Activated CD4-positive, alpha-beta T cell treated with anti-CD3 and anti-CD28 coated beads, Interleukin-10, Interleukin-2, amounts not matched to agents 100 ng/mL and 50 ng/mL, durations not matched to agents 16 hours and 8 hours (primary cell): ENCODE measurements at places on chromosomes 7 and 10.
A peak's percentile ranks its signal among the peaks of the same experiment; 100 is the strongest.

DNA sequence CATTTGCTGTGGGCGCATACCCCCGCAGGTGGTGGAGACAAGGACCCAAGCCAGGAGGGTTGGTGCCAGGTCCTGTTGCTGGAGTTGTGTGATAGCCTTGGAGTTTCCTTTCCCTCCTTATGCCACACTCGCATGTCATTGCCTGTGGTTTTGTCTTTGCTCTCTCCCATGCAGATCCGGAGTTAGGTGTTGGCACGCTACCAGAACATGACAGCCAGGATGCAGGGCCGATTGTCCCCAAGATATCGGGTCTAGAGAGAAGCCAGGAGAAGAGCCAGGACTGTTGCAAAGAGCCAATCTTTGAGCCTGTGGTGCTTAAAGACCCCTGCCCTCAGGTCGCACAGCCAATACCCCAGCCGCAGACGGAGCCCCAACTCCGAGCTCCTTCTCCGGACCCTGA, 369.2 kb upstream of the GALNT17 start:
- no peak for DNase-seq

- DNase-seq, result no peak
These were observed 28.4 kb downstream of the TBC1D12 start for GRCh38 chr10:94430701-94431100.

GRCh38 chr7:130063036-130063435, 7.3 kb upstream of the KLHDC10 start:
- DNase-seq, result peak; percentile 73

DNA sequence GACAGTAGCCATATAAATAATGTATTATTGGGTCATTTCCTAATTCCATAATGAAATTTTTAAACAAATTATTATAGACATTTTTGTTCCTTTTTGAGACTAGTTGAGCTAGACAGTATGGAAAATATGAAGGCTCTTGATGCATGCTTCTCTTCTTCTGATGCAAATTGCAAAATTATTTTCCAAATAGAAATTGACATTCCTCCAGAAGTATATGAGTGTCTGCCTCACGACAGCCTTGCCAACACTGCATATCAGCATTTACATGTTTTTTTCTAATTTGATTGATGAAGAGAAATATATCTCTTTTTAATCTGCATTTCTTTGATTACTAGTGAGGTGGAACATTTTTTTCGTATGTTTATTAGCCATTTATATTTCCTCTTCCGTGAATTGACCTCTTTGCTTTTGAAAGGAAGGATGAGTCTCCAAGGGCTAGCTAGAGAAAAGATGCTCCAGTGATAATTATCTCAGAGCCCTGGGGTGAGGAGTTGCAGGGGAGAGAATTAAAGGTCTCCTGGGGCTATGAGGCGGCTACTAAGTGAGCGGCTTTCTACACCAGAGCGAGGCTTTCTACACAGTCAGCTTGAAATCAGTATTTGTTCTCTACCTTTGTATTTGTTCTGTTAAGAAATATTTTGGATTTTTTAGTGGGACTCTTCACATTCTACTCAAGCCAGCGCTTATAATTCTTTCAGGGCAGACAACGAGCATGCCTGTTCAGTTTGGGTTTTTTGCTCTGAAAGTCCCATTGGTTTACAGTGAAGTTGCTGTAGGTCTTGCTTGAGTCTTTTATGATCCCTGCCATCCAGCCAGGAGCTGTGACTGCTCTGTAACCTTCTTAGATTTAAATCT, 712.2 kb upstream of the GALNT17 start:
- no peak for DNase-seq

DNA sequence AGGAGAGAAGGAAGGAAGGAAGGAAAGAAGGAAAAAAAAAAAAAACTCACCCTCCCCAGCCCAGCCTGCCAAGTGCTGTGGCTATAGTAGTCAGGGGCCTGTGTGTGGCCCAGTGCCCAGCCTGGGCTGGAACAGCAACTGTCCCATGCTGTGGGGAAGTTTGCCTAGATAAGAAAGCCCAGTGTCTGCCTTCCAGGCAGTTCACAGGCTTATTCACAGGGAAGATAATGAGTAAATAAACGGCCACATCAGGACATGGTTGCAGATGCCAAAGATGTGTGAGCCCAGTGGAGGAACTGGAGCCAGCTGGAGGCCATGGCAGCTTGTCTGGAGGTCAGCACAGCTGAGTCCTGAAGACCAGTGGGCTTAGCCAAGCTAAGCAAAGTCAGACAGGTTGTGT, 132.4 kb upstream of the FOXK1 start:
- DNase-seq, result no peak

DNA sequence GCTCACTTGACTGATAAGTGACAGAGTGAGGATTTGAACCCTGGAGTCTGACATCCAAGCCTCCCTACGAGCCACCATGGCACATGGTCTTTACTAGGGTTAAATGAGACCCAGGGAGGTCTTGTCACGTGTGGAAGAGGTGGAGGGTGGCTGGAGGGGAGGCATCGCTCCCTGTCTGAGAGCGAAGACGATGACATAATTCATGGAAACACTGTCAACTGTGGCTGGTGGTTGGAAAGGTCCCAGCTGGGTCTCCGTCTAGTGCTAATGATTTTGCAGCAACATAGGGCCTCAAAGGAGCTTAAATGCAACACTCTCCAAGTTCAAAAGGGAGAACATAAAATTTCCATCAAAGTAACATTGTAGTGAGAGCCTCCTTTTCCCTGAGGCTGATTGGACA, 99.9 kb upstream of the BAIAP2L1 start:
- DNase-seq, result no peak

- DNase-seq, result no peak
These were observed 150.9 kb upstream of the KLF6 start for GRCh38 chr10:3935933-3936359.

DNA sequence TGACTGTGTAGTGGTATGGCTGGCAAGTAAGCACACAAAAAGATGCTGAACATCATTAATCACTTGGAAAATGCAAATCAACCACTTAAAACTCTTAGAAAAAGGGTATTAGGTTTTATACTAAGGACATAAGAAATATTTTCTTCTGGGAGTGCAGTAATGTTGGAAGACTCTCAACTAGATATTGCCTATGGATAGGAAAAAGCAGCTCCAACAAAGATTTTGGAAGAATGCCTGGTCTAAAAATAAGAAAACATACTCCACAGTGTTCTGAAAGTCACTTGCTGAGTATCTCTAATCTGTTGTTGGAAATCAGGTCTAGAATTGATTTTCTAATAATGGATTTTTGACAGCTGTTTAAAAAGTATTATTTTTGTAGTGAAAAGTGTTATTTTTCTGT, 50.8 kb upstream of the PHYHIPL start:
- DNase-seq, result no peak

GRCh38 chr7:140653319-140654108, 12.9 kb upstream of the DENND2A start:
- peak; percentile 46 for DNase-seq

DNA sequence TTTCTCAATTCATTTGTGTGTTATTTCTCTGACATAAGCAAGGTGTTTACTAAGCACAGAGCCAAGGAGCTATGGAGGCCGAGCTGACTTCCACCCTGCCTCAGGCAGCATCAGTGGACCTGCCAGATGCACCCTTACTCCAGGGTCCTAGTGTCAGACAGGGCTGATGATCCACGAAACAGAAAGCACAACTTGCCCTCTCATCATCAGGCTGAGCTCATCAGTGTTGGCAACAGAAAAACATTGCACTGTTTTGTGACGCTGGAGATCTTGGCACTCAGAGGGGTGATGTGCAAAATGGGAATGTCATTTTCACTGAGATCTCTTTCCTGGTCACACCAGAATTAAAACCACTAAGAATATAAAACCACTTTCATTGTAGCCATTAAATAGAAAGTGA, 201.8 kb downstream of the GLI3 start:
- DNase-seq, result no peak

GRCh38 chr7:108027239-108027638, 24.3 kb upstream of the LAMB1 start:
- DNase-seq, result no peak

DNA sequence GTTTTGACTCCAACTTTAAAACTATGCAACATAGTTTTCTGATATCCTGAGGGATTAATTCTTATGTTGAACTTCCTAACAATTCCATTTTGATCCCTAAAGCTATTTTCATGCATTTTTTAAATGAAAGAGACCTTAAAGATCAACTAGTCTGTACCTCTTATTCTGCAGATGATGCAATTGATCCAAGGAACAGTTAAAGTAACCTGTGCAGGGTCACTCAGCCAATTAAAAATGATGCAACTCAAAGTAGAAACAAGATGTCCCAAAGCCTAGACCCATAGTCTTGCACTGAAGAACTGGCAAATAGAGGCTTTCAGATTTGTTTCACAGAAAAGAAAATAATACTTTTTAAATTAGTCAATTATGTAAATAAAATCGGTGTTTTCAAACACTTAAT, 86.3 kb downstream of the IMMP2L start:
- no peak for DNase-seq

GRCh38 chr7:27244488-27245123, 2.0 kb downstream of the EVX1 start:
- DNase-seq, result no peak

DNA sequence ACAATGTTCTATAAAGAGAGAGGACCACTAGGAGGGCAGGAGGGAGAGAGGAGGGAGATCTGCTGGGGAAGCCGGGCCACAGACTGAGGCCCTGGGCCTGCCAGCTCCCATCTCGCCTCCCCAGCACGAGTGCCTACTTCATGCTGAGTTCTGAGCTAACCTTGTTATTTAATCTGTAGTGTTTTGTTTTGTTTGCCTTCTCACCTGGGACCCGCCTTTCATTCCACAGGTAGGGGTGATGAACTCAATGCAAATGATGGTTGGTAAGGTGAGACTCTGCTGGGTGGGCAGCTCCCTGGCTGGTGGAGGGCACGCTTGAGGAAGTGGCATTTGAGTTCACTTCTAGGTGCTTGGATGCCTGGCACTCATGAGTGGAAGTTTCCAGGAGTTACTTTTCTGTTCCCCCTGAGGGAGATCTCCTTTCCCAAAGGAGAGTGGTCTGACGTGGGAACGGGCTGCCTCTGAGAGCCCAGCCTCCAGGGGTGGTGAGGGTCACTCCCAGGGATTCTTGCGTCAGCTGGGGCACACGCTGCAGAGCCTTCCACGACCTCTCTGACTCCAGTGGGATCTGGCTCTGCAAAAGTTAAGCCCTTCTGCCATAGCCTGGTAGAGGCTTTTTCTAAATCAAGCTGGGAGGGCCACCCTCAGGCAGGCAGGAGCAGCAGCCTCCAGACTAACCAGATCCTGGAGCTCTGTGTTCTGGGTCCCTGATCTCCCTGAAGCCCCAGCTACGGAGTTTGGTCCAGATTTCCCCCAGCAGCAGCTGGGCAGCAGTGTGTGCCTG, 22.4 kb downstream of the UBTD1 start:
- DNase-seq, result no peak

DNA sequence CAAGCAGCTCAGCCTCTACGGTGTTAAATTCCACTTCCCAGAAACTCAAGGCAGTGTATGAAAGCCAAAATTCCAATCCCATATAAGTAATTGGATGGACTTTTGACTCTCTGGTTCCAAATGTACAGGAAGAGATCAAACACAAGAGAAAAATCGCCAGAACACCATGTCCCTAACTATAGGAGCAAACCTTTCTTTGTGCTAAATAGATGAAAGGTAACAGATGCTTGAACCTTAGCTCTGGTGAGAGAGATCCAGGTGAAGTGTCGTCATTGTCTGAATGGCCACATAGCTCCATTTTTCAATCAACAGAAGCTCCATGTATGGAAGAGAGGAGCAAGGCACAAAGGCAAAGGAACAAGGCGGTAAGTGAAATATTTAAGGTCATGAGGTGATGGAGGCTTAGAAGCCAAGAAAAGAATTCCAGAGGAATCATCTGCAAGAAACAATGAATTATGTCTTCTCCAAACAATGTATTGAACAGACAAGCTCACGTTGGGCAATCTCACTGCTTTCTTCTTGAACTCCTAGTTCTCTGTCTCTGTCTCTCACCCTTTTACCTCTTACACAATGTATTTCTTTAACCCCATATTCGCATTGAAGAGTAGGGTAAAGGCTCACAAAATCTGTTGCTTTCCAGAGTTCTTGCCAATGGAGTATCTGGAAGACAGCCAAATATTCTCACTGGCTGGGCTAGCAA, 585.1 kb downstream of the GATA3 start:
- DNase-seq, result no peak

DNA sequence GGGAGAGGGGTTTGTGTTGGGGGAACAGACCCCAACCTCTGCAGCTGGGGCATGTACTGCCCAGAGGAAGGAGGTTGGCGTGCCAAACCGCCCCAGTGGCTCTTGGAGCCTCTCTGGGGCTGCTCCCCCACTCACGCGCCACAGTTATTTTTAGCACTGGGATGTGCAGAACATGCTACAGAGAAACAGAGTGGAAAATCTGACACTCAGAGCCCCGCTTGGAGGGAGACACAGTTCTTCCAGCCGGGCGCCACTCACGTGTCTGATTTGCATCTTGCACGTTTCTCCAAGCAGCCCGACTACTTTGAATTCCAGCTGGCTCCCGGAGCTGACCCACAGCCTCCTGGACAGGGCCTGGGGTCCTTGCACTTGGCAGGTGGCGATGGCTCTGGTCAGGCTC, 182.0 kb downstream of the RPS24 start:
- DNase-seq, result no peak

- peak; percentile 65 for DNase-seq
These were observed 15.9 kb upstream of the ADCK2 start for GRCh38 chr7:140656548-140657515.

DNA sequence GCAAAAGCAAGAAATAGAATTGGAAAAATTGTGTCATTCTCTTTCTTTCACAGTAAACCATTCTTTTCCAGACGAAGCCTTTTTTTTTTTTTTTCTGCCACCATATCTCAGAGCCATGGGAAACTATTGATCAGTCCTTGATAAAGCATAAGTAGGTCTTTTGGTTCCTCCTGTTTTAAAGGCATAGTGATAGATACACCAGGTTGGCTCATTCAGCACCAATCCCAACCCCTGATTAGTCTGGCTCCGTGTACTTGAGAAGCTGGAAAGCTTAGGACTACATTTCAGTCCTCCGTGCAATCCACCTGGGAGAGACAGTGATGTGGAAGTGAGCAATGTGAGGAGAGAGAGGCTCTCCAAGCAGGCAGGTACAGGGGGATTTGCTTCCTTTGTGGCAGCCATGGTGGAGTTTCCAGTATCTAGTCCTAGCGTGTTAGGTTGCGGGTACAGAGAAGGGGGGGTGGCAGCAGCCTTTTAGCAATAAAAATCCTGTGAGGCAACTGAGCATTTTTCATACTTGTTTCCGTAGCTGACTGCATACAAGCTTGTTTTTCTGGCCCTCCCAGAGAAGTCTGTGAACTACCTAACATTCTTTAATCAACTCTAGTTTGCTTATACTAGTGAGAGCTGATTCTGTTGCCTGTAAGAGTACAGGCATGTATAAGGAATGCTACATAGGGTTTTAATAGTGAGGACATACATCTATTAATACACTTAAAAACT, 127.4 kb upstream of the CTTNBP2 start:
- DNase-seq, result no peak

- peak; percentile 31 for DNase-seq
These were observed 1180.3 kb downstream of the TYW1 start for GRCh38 chr7:68176974-68177373.

DNA sequence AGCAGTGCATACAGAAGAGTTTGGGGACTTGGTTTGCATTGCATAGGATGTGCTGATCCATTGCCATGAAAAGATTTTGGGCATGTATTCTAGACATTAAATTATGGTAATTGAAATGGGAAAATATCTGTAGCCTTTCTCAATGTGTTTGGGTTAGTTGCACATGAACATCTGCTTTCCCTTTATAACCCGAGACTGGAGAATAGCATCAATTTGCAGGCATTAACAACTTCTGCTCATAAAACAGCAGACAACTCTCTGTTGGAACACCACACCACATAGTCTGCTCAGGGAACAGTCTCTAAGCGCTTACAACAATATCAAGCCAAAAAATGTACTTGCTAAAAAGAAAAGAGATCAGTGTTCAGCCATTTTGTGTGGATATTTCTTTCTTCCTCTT, 1391.1 kb upstream of the LRRTM3 start:
- DNase-seq, result no peak
